ENCODE measurements at places on chromosomes 2 and 18.

GRCh38 chr2:168731616-168732015 is 70.8 kb upstream of the NOSTRIN start:
- DNase-seq, result no peak

DNA sequence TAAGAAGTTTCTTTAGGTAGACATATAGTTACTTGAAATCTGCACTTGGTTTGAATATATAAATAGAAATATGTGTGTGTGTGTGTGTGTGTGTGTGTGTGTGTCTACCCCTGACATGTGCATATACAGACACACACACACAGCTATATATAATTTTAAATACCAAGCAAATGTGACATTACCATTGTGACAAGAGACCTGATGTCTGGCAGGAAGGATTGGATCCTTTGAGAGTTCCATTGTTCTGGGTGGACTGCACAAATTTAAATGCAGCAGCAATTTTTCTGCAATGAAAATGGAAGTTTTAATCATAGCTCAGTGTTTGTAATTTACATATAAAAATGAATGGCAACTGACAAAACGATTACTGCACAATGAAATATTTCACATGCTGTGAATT is 87.8 kb upstream of the CCDC195 start:
- DNase-seq, result no peak

- no peak for DNase-seq
Measured at GRCh38 chr2:9057939-9058761, 54.7 kb upstream of the MBOAT2 start.

GRCh38 chr2:188388831-188389230 is 97.2 kb downstream of the GULP1 start:
- no peak for DNase-seq

GRCh38 chr2:152405206-152406118 is 70.5 kb downstream of the FMNL2 start:
- DNase-seq, result no peak

DNA sequence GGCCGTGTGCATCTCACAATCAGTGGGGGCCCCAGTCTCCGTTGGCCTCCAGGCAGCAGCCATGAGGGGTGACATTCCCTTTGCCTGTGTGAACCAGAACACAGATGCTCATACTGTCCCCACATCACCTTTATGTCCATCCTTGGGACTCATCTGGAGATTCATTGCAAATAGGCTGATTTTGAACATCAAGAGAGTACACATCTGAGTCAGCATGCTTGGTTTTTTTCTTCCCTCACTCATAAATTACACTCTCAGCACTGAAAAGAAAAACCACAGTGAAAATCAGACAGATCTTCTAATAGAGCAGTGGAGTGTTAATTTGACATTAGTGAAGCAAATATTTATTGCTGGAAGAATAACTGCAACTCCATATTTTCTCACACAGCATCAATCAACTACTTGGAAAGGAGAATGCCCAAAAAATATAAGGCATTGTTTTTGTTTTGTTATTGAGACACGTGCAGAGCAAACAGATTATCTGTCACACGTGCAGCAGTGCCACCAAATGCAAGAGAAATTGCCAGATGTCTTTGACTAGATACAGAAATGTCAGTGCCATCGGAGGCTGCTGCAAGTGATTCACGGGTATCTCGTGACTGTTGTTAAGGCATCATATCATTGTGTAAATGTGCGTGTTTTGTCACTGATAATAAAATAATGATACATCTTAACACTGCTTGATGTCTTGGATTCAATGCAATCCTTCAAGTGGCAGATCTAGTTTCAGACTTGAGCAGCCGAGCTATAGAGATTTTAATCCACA is 10.9 kb downstream of the APCDD1 start:
- DNase-seq, result no peak

DNA sequence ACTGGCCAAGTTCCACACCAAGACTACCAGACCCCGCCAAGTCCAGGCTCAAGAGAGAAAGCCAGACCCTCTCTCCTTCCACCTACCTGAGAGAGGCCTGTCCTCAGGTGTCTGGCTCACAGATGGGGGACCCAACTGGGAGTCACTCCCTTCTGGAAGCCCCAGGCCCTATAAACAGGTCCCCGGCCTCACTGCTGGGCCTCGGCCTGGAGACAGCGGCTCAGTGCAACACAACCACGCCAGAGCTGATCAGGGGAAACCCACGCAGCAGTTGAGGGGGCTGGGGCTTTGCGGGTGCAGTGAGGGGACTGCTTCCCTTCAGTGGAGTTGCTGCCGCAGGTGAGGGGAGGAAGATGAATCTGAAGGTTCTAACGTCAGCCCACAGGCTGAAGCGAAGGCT is 22.8 kb upstream of the C1QL2 start:
- DNase-seq, result no peak

DNA sequence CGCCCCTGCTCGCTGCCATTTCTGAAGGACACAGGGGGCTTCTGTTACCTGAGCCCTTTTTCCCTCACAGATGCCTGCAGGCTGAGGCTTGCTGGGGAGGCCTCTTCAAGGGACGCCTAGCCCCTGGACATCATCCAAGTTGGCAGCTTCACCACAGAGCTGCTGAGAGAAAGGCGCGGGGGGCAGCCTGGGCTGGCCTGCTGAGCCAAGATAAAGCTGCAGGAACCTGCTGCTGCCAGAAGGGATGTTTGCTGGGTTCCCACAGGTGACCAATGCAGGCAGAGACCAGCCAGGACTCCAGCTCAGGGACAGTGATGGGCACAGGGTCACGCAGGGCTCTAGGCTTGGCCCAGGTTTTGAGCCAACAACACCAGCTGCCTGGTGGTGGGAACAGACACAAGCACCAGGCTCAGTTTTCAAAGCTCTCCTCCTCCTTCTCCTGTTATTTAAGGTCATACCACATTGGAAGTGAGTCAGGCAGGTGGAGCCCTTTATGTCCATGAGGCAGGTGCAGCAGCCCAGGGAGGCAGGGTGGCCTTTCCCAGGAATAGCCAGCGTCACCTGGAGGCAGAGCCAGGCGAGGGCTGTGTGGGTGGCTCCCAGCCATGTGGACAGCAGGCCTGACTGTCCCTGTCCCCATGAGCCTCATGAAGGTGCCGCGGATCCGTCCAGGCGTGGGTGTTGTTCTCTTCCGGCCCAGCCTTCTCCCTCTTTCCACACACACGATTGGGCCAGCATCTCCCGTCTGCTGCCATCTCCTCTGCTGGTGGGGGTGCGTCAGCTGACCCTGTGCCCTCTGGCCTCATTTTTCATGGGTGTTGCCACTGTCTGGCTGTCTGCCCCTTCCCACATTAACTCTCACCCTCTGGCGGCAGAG is 515.5 kb upstream of the MYT1L start:
- no peak for DNase-seq

DNA sequence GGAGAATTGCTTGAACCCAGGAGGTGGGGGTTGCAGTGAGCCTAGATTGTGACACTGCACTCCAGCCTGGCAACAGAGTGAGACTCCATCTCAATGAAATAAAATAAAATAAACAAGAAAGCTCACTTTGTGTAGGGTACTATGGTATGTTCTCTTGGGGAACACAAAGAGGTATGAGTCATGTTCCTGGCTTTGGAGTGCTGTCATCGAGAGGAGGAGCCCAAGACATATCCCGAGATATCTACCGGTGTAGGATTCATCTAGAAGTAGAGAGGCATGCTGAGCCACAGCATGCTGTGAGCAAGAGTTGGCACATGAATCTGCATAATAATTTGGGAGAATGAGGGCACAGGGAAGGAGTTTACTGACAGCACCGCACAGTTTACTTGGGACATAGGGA is 244.9 kb upstream of the EPHA4 start:
- no peak for DNase-seq

DNA sequence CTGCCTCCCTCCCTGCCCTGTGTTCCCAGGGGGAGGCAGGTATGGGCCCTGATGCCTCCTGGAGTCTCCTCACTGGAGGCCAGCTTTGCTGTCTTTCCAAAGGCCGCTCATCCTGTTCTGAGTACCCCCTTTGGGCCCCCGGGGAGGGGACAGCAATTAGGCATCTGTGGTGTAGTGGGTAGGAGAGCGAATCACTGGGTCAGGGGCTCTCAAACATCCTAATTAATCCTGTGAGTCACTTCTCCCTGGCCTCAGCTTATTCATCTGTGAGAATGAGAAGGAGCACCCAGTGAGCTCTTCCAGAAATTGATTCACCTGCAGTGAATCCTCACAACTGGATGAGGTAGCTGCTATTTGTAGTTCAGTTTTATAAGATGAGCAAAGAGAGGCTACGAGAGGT is 16.4 kb downstream of the TET3 start:
- no peak for DNase-seq
